Fibroblast of mammary gland (primary cell): ENCODE measurements at places on chromosomes 3 and 15.

DNA sequence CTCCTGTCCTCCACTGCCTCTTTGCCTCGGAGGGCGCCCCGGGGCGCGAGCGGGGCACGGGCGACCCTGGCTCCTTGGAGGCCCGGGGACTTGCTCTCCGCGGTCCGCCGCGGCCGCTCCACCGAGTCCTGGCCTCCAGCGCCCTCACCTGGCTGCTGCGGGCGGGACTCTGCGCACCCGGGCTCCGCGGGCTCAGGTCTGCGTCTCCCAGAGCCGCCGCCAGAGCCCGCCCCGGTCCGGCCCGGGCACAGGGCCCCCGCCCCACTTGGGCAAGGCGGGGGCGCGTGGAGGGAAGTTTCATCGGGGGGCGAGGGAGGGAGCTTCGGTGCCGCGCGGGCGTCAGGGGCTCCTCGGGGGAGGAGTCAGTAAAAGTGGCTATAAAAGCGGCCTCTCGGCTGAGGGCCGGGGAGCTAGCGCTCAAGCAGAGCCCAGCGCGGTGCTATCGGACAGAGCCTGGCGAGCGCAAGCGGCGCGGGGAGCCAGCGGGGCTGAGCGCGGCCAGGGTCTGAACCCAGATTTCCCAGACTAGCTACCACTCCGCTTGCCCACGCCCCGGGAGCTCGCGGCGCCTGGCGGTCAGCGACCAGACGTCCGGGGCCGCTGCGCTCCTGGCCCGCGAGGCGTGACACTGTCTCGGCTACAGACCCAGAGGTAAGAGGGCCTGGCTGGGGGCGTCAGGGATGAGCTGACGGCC, at the start of gene CEMIP:
Gene CEMIP (plus strand): TSS at position 407 of the 694 bp plus-strand sequence. CDS start 94,510 bp downstream, outside the sequence.
- peak; percentile 64 for DNase-seq

DNA sequence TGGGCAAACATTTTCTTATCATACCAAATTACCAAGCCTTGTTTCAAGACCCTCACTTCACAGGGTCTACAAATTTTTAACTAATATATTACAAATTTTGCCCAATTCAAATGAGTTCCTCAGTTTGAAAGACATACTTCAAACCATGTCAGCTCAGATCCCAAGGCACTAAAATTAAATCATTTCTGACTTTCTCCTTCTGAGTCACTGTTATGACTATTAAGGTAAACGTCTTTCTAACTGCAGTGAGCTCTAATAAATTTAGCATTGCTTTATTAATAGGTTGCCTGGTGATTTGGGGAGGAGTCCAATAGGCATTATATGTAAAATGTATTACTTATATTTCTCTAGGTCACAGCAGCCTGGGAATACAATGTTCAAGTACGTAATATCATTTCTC, 158.2 kb upstream of the ARHGEF26 start:
- no peak for DNase-seq

- DNase-seq, result peak; percentile 41
Observed at GRCh38 chr15:60375306-60375705, 22.5 kb downstream of the ANXA2 start.

GRCh38 chr3:184156522-184156955, 1.4 kb downstream of the DVL3 start:
- DNase-seq, result peak; percentile 63

DNA sequence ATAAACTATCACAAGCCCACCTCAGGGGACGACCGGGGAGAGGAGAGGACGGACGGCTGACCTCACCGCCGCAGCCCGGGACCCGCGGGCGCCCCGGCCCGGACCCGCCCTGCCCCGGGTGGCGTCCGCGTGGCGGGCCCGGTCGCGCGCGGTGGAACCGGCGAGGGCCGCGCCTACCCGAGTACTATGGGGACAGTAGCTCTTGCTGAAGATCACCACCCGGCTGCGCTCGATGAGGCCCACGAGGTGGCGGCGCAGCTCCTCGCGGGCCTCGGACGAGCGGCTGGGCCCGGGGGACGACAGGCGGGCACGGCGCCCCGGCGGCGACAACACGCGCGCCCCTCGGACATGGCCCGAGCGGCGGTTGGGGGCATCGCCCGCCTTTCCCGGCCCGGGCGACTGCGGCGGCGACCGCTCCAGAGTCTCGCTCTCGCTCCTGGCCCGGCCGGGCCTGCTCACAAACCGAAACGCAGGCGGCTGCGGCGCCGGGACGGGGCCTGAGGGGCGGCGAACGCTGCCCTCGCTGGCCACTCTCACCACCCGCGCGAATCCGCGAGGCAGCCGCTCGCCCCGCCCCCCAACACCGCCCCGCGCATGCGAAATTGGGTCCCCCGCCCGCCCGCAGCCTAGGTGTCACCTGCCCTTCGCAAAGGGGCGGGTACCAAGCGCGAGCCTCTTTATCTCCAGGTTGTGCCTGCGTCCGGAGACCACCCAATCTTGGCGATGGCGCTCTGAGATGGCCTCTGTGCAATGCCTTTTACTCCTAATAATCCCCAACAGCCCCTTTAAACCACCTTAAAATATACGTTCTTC, at the start of gene TXNRD3:
Gene TXNRD3 (minus strand): TSS at position 554 of the 813 bp plus-strand sequence.
- peak; percentile 44 for DNase-seq
